ENCODE measurements at places on chromosomes 6 and 20. TPM values are rescaled to one million over a fixed set of nuclear protein-coding genes. Genes with fewer than 3 reads are reported as not detected.

The CCM2L gene
- polyA plus RNA-seq = 11.4 TPM

The EBF4 gene
- 2.7 TPM for polyA plus RNA-seq

The PPP1R11 gene
- polyA plus RNA-seq = 38.7 TPM

The LHFPL5 gene
- not detected for polyA plus RNA-seq

The CGA gene
- polyA plus RNA-seq = 0.40 TPM

The PI16 gene
- 5.7 TPM for polyA plus RNA-seq

The MAS1 gene
- polyA plus RNA-seq = not detected

The VIP gene
- polyA plus RNA-seq = 0.29 TPM

The HCRTR2 gene
- 0.08 TPM for polyA plus RNA-seq

The FGD2 gene
- 4.1 TPM for polyA plus RNA-seq

The SMOC2 gene
- polyA plus RNA-seq = 5.9 TPM

The SOX18 gene
- polyA plus RNA-seq = 23.5 TPM

The SNAP25 gene
- polyA plus RNA-seq = 0.10 TPM

The SLC52A3 gene
- polyA plus RNA-seq = 3.4 TPM

The KCNK5 gene
- 0.25 TPM for polyA plus RNA-seq

The PACRG gene
- 2.0 TPM for polyA plus RNA-seq

The DNAH8 gene
- polyA plus RNA-seq = not detected

The CTAGE9 gene
- polyA plus RNA-seq = not detected

The PTCRA gene
- polyA plus RNA-seq = not detected

The RNASET2 gene
- polyA plus RNA-seq = 5.7 TPM

The NEDD9 gene
- polyA plus RNA-seq = 13.4 TPM

The PKIG gene
- polyA plus RNA-seq = 155 TPM

The BPIFA3 gene
- polyA plus RNA-seq = not detected

The NOX3 gene
- not detected for polyA plus RNA-seq

The BTBD3 gene
- 4.8 TPM for polyA plus RNA-seq

The OPRM1 gene
- polyA plus RNA-seq = not detected

The LKAAEAR1 gene
- not detected for polyA plus RNA-seq

The MSH5 gene
- 2.3 TPM for polyA plus RNA-seq

The C4B gene
- 30.8 TPM for polyA plus RNA-seq

The SRMS gene
- polyA plus RNA-seq = not detected

The ADGRB3 gene
- polyA plus RNA-seq = 0.67 TPM

The CPNE5 gene
- 4.0 TPM for polyA plus RNA-seq

The FOXA2 gene
- polyA plus RNA-seq = not detected

All from heart left ventricle (tissue), 16 donors.